ENCODE measurements at places on chromosomes 2 and 18.

DNA sequence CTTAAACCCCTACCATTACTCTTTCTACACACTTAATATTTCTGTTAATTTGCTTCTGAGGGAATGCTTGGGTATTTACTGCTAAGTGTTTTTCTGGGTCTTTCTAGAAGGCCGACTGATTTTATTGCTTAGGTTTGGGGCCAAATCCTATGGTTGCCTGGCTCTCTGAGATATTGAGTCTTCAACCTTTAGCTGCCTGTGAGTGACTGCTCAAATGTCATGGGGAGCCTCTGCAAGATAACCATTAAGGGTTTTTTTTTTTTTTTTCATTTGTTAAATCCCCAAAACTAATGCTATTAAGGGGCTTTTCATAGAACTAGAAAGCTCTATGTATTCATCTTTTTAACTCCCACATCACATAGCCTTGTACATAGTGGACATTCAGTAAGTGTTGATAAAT, 5.0 kb downstream of the OSBPL6 start:
- no peak for DNase-seq

- DNase-seq, result no peak
Observed at GRCh38 chr2:204730603-204731002, 185.3 kb downstream of the PARD3B start.

- no peak for DNase-seq
Observed at GRCh38 chr2:83006961-83007360, 1452.1 kb downstream of the SUCLG1 start.

GRCh38 chr2:146874260-146874658, 970.6 kb upstream of the ACVR2A start:
- no peak for DNase-seq

DNA sequence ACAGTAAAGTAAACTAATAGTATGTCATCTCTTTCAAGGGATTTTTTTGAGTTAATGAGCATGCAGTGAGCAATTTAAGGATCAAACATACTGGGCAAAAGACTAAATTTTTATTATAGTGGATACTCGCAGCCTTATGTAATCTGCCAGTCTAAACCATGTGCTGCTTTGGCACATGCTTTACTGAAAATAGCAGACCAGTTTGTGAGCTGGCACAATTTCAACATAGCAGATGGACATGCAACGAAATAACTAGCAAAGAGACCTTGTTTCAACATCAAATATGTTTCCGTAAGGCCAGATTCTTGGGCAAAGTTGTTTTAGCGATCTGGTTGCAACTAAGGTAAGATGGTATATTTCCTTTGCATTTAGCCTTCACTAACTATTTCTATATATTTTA, 807.3 kb downstream of the NR4A2 start:
- DNase-seq, result no peak

- no peak for DNase-seq
Observed at GRCh38 chr2:236848501-236848900, 237.2 kb upstream of the COPS8 start.

- DNase-seq, result peak; percentile 59
Observed at GRCh38 chr2:207142461-207142860, 23.3 kb downstream of the KLF7 start.

GRCh38 chr2:148582679-148583511, 61.7 kb upstream of the EPC2 start:
- DNase-seq, result no peak

GRCh38 chr2:145157741-145158591, 638.0 kb upstream of the ZEB2 start:
- DNase-seq, result no peak

- no peak for DNase-seq
Observed at GRCh38 chr2:53317861-53318260, 449.7 kb upstream of the CHAC2 start.

- DNase-seq, result no peak
Observed at GRCh38 chr2:204754898-204755297, 209.6 kb downstream of the PARD3B start.

- DNase-seq, result no peak
Observed at GRCh38 chr2:200130762-200131166, 175.4 kb downstream of the MAIP1 start.

- DNase-seq, result no peak
Observed at GRCh38 chr2:46913471-46914381, 1.9 kb downstream of the MCFD2 start.

GRCh38 chr2:17793803-17794354, 22.4 kb upstream of the MSGN1 start:
- no peak for DNase-seq

DNA sequence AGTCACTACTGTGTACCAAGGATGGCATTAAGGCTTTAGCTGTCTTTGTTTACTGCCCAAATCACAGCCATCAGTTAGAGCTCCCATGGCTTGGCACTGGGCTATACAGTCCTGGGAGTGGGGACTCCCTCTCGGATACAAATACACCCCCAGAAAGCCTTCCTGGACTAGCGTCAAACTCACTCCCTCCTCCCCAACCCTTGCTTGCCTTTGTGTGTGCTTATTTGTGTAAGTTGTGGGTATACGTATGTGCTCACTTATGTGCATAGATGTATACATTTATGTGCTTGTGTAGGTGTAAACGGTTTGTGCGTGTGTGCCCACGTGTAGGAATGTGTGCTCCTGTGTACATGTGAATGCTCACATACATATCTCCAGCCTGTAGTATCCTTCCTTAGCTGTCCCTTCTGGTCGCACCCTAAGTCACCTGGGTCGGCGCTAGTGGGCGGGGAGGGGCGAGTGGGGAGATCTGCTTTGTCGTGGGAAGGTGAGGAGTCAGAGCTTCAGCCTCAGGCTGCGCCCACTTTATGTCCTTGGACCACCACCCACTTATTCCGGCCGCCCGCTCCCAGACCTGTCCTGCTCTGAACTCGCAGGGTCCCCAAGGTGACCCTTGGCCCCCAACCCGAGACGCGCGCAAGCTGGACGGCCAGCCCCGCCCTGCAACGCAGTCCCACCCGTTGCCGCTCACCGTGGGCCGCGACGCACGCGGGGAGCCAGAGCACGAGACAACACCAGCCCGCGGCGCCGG, 461 bp downstream of the PRADC1 start:
- DNase-seq, result peak; percentile 22

GRCh38 chr2:236946871-236947270, 138.8 kb upstream of the COPS8 start:
- no peak for DNase-seq

DNA sequence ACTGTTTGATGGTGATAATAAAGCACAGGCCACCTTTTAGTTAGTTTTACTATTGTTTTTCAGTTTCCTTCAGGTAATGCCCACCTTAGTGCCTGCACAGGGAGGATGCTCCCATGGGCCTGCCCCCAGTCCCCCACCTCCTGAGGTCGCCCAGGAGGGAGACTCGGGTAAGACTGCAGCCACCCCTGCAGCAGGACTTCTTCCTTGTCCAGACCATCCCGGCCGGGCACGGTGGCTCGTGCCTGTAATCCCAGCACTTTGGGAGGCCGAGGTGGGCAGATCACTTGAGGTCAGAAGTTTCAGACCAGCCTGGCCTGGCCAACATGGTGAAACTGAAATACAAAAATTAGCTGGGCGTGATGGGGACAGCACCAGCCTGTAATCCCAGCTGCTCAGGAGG, 68.1 kb upstream of the TANC1 start:
- DNase-seq, result no peak

GRCh38 chr2:1670636-1671035, 73.7 kb downstream of the PXDN start:
- DNase-seq, result no peak

DNA sequence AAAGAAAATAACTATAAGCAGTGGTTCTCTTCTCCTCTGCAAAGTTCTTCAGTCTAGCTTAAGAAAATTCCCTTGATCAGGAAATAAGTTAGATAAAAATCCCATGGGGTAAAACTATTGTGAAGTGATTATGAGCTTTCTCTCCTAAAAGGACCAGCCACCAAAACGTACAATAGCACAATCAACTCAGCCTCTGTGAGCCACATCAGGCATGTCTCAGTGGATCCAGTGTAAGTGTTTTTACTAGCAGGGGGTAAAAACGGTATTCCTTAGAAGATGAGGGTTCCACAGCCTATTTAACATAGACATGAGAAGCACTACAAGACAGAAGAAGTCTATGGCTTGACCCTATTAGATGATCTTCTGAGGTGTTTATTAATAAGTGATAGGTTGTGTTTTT, 503.2 kb downstream of the PIK3C3 start:
- DNase-seq, result no peak

DNA sequence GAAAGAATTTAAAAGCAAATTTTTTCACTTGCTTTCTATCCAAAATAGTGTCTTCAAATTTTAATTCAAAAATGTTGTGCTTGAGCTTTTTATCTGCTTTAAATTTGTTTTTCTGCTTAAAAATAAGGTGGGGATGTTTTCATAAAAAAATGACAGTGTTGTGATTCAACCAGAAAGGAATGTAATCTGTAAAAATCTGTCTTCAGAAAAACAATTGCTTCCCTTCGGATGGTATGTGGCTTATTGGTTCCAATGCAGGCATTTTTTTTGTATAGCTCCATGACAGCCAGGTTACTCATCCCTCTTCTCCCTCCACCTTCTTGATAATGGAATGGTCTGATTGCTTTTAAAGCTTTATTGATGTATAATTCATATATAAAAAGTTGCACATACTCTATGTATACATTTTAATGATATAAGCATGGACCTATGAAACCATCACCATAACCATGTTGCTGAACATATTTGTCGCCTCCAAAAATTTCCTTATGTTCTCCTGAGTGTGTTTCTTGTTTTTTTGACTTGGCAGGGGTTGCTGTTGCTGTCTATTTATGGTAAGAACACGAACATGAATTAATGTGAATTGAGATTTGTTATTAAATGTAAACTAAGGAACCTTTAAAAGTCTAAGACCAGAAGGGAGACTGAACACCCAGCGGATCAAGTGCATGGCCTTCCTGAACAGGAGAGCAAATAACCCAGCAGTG, 363.7 kb upstream of the SPHKAP start:
- no peak for DNase-seq

DNA sequence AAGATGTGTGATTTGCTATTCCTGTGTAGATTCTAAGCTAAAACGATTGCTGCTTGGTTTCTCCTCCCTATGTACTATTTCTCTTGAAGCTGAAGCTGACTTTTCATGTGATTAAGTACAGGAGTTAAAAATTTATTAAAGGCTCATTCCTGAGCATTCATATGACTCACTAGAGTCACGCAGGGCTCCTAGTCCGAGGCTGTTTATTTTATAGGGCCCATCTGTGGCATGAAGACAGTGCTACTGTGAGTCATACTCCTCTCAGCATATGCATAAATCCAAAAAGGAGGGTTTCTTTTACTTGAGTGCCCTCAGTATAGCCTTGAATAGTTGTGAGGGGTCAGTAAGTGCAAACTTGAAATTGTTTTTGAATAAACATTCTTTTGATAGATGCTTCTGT, 378.8 kb downstream of the PTPRM start:
- no peak for DNase-seq

GRCh38 chr2:204881655-204882054, 336.4 kb downstream of the PARD3B start:
- peak; percentile 30 for DNase-seq

GRCh38 chr2:106517329-106517728, 30.2 kb downstream of the CD8B2 start:
- DNase-seq, result no peak

DNA sequence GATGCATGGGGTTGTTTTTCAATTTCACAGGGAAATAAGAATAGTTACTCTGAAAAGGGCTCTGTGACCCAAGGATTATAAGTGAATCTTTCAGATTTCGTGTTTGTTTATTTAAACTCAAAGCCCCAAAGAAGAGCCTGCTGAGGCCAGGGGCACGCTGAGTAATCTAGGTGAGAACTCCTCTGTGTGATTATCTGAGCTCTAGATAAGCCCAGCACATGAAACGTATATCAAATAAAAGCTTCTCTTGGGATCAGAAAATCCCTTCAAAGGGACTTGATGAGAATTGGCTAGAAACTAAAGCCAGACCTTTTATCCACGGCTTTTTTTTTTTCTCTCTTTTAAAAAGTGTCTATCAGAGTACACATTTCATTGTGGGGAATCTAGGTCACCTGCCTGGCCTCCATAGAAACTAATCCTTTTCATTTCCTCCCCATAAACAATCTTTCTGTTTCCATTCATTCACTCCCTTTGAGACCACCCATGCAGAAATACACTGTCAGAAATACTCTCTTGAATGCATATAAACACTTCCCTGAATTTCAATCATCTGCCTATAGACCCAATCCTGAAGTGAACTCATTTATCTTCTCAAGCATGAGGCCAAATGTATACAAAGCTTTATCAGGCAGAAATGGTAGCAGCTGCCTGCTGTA, 137.4 kb downstream of the RIT2 start:
- no peak for DNase-seq

- no peak for DNase-seq
Observed at GRCh38 chr2:215028231-215028630, 110.2 kb downstream of the ABCA12 start.

DNA sequence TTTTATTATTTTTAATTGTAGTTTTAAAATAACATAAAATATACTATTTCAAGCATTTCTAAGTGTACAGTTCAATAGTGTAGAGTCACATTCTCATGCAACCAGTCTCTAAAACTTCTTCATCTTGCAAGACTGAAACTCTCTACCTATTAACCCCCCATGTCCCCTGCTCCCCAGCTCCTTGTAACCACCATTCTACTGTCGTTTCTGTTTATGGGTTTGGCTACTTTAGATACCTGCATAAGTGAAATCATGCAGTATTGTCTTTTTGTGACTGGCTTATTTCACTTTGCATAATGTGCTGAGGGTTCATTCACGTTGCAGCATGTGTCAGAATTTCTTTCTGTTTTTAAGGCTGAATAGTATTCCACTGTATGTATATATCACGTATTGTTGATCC, 139.4 kb downstream of the SMAD7 start:
- DNase-seq, result no peak

All from CD4-positive, alpha-beta T cell treated with Interleukin-4 for 1 hour (primary cell).